ENCODE measurements at places on chromosomes 3 and 15.

DNA sequence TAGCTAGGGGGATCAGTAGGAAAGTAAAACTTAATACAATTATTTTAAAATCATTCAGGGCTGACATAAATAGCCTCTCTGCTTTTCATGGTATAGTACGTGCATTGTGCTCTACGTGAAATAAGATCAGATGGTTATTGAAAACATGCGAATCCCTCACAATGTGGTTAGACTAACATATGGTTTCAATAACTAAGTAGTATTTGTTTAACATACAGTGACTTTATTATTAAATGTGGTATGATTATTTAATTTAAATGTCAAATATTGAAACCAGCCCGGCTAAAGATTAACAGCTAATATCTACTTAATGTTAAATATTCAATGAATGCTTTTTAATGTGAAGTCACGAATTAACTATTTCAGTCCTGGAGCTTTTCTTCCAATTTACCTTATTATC, 473.9 kb upstream of the THBS1 start:
- DNase-seq, result no peak

- DNase-seq, result no peak
Observed at GRCh38 chr3:81419228-81419627, 342.2 kb downstream of the GBE1 start.

DNA sequence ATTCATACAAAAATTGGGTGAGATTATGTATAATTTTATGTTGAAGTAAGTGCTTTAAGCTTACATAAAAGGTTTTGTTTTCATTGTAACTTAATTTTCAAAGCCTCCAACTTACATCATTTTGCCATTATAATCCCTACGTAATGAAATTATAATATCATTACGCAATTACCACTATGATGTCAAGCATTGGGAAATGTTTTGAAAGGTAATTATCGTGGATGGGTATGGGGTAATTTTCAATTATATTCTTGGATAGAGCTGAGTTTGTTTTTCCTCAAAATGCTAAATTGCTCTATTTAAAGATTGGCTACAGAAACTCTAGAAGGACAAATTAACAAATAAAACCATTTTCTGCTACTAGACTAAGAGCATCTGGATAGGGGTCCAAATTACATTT, 80.2 kb upstream of the FAM3D start:
- no peak for DNase-seq

DNA sequence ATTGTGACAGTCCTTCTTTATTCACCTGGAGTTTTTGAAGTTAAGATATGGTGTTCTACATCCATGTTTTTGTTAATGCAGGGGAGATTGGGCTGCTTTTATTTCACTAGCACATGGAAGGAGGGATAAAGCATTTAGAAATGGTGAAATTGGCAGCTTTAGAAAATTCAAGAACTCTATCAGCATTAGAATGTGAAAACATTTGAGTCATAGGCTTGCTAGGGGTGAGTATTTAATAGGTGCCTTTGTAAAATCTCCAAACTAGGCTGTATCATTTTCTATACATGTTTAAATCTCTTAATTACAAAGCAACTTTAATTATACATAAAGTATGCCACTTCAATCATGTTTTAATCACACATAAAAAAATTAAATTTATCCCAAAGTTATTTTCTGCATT, 12.9 kb downstream of the NLGN1 start:
- DNase-seq, result no peak

GRCh38 chr3:48881006-48881405, 17.7 kb downstream of the SLC25A20 start:
- DNase-seq, result no peak

DNA sequence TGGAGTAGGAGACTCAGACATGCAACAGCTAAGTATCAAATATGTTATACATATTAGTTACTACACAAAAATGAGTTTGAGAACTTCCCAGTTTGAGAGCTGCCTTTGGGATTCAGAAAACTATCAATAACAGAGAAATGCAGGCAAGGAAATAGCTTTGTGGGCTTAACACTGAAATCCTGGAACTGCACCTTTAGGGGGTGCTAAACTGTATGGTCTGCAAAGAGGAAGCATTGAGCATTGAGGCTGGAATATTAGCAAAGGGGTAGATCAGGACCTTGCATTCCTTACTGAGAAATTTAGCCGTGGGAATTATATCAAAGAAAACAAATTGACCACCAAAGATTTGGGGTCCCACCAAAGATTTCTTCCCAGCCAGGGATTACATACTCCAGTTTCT, 580.0 kb downstream of the ZNF385D start:
- no peak for DNase-seq

GRCh38 chr3:133271539-133271938, 128.3 kb upstream of the BFSP2 start:
- DNase-seq, result no peak

GRCh38 chr3:27632431-27633223, 89.5 kb downstream of the EOMES start:
- DNase-seq, result peak; percentile 67

- DNase-seq, result no peak
Observed at GRCh38 chr15:49827311-49827710, 206.5 kb downstream of the DTWD1 start.

GRCh38 chr3:171384101-171384891, 75.9 kb downstream of the TNIK start:
- DNase-seq, result no peak

DNA sequence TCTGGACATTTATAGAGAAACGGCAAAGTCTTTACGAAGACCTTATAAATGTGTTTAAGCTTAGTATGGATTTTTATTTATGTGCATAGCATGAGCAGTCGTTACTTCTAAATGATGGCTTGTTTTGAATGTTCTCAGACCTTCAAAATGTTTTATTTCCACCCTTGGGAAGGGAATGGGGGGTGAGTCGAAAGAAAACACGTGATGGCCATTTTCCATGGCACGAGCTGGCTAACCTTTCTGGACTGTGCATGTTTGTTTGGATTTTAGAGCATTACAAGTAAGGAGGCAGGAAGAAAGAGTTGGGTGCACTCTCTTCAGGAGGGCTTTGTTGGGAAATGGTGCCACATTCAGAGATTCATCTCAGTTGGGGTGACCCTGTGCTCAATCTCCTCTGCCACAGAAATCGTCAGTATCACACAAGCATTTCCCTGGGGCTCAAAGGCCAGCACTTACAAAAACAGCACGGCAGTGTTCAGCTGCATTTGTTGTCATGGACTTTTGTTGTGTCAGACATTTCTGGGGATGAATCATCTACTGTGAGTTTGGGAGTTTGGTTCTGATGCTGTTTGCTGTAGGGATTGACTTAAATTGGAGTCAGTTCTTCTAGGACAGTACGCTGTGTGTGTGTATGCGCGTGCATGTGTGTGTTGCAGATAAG, 52.3 kb upstream of the ADAMTS9 start:
- DNase-seq, result no peak

DNA sequence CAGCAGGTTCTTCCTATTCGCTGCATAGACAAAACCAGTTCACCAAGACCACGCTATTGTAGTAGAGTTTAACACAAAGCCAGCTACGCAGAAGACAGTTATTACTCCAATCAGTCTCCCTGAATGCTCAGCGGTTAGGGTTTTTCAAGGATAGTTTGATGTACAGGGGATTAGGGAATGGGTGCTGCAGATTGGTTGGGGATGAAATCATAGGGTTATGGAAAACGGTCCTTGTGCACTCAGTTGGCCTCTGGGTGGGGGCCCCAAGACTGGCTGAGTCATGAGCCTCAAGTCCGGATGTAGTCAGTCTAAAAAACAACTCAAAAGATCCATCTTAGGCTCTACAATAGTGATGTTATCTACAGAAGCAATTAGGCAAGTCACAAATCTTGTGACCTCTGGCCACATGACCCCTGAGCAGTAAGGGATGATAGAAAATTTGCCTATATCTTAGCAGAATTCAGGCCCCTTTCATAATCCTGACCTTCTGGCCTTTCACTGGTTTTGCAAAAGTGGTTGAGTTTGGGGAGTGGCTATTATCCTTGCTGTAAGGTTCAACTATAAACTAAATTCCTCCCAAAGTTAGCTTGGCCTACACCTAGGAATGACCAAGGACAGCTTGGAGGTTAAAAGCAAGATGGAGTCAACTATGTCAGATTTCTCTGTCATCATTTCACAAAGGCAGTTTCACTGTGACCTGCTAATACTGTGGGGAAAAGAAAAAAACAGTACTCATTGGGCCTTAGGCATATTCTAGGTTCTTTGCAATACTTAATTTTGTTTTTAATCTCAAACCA, 57.7 kb downstream of the LIPC start:
- no peak for DNase-seq

- no peak for DNase-seq
Observed at GRCh38 chr3:123705488-123706285, 120.8 kb upstream of the HACD2 start.

- no peak for DNase-seq
Observed at GRCh38 chr3:180888992-180889560, 23.4 kb upstream of the FXR1 start.

GRCh38 chr3:152556731-152557254, 278.1 kb upstream of the P2RY1 start:
- DNase-seq, result no peak

DNA sequence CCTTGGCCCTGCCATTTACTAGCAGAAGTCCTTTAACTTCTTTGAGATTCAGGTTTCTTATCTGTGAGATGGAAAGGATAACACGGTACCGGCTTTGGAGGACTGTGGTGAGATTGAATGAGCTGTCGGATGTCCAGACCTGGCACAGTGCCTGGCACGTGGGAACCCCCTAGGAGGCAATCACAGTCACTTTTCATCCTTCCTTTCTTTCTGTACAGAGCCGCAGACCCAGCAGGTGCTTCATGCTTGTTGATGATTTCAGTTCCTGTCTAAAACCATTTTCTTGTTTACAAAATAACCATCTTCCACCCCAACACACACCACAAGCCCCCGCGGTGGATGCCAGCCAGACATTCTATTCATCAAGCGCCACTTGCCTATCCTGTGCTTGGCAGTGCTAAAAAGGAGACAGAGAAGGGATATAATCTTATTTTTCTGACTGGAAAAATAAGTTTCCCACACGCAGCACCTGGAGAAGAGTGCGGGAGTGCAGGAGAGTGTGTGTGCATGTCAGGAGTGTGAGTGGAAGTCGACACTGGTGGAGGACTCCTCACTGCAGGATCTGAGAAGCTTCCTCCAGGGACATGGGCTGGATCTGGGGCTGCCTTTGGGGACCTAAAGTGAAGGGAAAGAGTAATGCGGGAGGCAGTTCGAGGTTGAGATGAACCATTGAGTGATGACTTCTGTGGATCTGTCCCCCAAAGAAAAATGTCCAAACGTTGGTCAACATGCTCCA, 85.7 kb downstream of the ST6GAL1 start:
- no peak for DNase-seq

DNA sequence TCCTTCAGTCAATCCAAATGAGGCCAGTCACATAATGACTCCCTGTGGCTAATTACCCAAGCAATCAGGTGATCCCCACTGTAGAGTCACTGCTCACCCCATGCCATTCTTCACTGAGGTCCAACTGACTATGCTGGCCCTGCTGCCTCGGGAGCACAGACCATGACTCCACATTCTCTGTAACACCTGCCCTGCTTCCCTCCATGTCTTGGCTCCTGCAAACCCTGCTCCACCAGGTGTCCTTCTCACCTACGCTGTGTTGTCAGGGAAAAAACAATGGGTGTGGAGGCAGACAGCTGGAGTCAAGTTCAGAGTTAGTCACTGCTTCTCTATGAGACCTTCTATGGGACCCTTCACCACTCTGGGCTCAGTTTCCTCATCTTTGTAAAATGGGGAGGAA, 6.1 kb upstream of the SFMBT1 start:
- no peak for DNase-seq

DNA sequence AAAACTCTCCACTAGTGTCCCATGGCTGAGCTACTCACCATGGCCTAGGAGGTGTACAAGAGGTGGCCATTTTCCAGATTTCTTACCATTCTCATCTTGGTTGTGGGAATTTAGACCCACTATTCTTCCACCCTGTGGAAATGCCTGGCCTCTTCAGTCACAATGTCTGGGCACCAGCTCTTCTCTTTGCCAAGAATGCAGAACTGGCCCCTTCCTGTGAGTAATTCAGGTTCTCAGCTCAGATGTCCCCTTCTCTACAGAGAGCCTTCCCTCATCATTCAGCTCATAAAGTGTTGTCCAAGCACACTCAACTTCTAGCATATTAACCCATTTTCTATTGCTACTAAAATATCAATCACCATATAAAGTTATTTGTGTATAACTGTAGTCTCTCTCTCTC, 575.5 kb upstream of the KCNMB2 start:
- no peak for DNase-seq

- DNase-seq, result no peak
Observed at GRCh38 chr3:124700880-124701684, 29.2 kb upstream of the UMPS start.

DNA sequence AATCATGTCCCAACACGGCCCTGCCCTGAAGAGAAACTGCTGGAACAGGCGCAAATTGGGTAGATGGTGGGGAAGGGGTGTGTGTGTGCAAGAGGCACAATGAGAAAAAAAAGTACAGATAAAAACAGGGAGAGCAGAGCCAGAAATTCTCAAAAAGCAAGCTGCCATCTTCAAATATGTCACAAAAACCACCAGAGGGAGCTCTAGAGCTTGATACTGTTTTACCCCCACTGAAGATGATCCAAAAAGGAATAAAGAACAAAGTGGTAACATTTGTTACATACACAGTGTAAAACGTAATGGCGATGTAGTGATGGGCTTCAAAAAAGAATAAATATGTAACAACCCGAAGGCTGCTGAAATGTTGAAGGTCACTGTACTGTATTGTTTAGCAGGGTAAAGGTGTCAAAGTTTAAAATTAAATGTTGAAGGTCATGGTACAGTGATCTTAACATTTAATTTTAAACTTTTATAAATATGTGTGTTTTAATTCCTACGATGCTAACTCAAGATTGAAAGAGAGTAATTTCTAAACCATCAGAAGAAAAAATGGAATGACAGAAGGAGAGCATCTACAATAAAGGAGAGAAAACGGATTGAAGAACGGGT, 6.0 kb downstream of the SNRPA1 start:
- no peak for DNase-seq

DNA sequence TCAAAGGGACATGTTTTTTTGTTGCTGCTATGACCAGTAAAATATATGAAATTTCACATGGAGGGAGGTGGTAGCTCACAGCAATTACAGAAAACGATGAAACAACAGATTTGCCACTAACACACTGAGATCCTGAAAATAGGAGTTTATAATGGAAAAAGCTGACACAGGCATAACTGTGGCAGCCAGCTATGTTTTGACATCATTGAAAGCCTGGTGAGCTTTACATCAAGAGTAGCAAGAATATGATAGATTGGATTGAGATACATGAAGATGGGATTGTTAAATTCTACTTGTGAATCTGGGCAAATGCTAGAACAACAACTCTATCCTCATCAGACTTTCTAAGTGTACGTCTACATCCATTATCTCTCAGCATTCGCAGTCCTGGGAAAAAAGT, 760.7 kb downstream of the GRM7 start:
- DNase-seq, result no peak

- DNase-seq, result no peak
Observed at GRCh38 chr3:132073771-132074170, 39.0 kb upstream of the CPNE4 start.

- DNase-seq, result no peak
Observed at GRCh38 chr3:136577791-136578190, 174.4 kb downstream of the STAG1 start.

Data from activated T-cell treated with anti-CD3 and anti-CD28 coated beads, Interleukin-2, amount 50 U/mL, for 48 hours (primary cell).